ENCODE measurements at places on chromosomes 1 and 21.

- peak overlapping the region; percentile 40 for H3K27ac ChIP-seq
- H3K36me3 ChIP-seq: no peaks in the 10 kb centered on the region
- DNase-seq: no peak
- peaks cover 43% of the 10 kb centered on the region for H3K4me1 ChIP-seq
- H3K27me3 ChIP-seq: peaks cover 76% of the 10 kb centered on the region
These were observed 995 bp upstream of the KIF26B start for GRCh38 chr1:245153552-245154428.

GRCh38 chr1:203142684-203143408 lies 15.3 kb downstream of the ADORA1 start:
- no peaks in the 10 kb centered on the region for H3K36me3 ChIP-seq
- no peaks in the 10 kb centered on the region for H3K27me3 ChIP-seq
- H3K4me1 ChIP-seq: peaks cover 27% of the 10 kb centered on the region
- DNase-seq: no peak
- H3K27ac ChIP-seq: no peak overlapping the region

GRCh38 chr1:229430761-229431283 lies 3.1 kb downstream of the ACTA1 start:
- DNase-seq: peak; percentile 69
- H3K4me3 ChIP-seq: peak overlapping the region; percentile 60
- H3K27me3 ChIP-seq: peaks cover 94% of the 10 kb centered on the region
- no peak overlapping the region for H3K27ac ChIP-seq
- H3K4me1 ChIP-seq: peaks cover 54% of the 10 kb centered on the region

GRCh38 chr1:47810964-47811682 lies 186.1 kb downstream of the TRABD2B start:
- no peaks in the 10 kb centered on the region for H3K27me3 ChIP-seq
- H3K4me1 ChIP-seq: peaks cover 19% of the 10 kb centered on the region
- H3K4me3 ChIP-seq: no peak overlapping the region

- no peaks in the 10 kb centered on the region for H3K27me3 ChIP-seq
- no peak for DNase-seq
- peak overlapping the region; percentile 95 for H3K27ac ChIP-seq
- H3K4me3 ChIP-seq: no peak overlapping the region
These were observed 34.4 kb downstream of the PALMD start for GRCh38 chr1:99680270-99680669.

DNA sequence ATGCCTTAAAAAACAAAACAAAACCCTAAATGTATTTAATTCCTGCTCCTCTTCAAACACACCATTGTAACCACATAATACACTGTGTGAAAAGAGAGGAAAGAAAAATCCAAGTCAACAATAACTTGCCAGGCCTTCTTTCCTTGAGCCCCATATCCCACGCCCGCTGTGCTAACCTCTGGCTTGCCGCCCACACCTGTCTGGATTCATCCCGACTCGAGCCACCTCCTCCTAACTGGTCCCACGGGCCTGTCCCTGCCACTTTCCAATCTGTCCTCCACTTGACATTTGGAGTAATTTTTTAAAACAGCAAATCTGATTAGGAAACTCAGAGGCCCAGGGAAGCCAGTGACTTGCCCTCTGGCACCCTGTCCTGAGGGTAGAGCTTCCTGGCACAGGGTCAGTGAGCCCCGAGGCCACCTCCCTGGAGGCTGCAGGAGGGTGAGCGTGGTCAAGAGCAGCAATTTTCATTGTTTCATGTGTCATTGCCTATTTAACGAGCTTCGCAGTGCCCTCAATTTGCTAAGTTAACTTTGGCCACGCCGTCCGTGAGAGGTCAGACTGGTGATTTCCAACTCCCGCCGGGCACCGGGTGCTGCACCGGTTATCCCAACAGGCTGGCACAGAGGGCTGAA lies 54.1 kb downstream of the B3GALT5 start:
- no peak for DNase-seq
- H3K4me1 ChIP-seq: no peaks in the 10 kb centered on the region
- no peak overlapping the region for H3K4me3 ChIP-seq
- no peaks in the 10 kb centered on the region for H3K36me3 ChIP-seq
- no peaks in the 10 kb centered on the region for H3K27me3 ChIP-seq
- H3K27ac ChIP-seq: no peak overlapping the region

- no peak overlapping the region for H3K27ac ChIP-seq
- no peak overlapping the region for H3K4me3 ChIP-seq
- peak; percentile 1 for DNase-seq
These were observed 1.3 kb downstream of the ACTRT2 start for GRCh38 chr1:3022511-3022973.

DNA sequence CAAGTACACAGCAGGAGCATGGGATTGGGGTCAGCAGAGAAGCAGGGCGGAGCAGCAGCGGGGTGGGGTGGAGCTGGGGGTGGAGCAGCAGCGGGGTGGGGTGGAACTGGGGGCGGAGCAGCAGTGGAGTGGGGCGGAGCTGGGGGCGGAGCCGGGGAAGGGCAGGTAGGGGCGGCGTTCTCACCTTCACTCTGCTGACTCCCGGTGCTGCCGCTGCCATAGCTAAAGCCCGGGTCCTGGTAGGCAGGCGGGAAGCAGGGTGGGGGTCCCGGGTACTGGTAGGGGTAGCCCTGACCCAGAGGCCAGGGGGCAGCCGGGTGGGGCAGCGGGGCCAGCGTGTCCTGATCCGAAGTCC lies 6.7 kb downstream of the TAS1R3 start:
- no peak overlapping the region for H3K27ac ChIP-seq
- H3K27me3 ChIP-seq: no peaks in the 10 kb centered on the region
- peaks cover 61% of the 10 kb centered on the region for H3K36me3 ChIP-seq
- H3K4me1 ChIP-seq: no peaks in the 10 kb centered on the region
- DNase-seq: no peak

GRCh38 chr1:237211031-237211430 lies 169.0 kb downstream of the RYR2 start:
- DNase-seq: no peak
- H3K36me3 ChIP-seq: no peaks in the 10 kb centered on the region
- no peaks in the 10 kb centered on the region for H3K27me3 ChIP-seq
- H3K27ac ChIP-seq: peak overlapping the region; percentile 49
- peaks cover 72% of the 10 kb centered on the region for H3K4me1 ChIP-seq

GRCh38 chr1:1284221-1285101 lies 4.2 kb downstream of the SCNN1D start:
- no peak overlapping the region for H3K4me3 ChIP-seq
- H3K4me1 ChIP-seq: peaks cover 11% of the 10 kb centered on the region
- H3K27me3 ChIP-seq: peaks cover 34% of the 10 kb centered on the region

All from left ventricle myocardium inferior (tissue), 1 donor.